HEK293T (cell line): ENCODE measurements at places on chromosomes 12 and 14.

- DNase-seq: no peak
Observed at GRCh38 chr12:5280086-5280485, 151.8 kb upstream of the NTF3 start.

- no peak for DNase-seq
Observed at GRCh38 chr12:104519190-104520019, 62.7 kb downstream of the CHST11 start.

DNA sequence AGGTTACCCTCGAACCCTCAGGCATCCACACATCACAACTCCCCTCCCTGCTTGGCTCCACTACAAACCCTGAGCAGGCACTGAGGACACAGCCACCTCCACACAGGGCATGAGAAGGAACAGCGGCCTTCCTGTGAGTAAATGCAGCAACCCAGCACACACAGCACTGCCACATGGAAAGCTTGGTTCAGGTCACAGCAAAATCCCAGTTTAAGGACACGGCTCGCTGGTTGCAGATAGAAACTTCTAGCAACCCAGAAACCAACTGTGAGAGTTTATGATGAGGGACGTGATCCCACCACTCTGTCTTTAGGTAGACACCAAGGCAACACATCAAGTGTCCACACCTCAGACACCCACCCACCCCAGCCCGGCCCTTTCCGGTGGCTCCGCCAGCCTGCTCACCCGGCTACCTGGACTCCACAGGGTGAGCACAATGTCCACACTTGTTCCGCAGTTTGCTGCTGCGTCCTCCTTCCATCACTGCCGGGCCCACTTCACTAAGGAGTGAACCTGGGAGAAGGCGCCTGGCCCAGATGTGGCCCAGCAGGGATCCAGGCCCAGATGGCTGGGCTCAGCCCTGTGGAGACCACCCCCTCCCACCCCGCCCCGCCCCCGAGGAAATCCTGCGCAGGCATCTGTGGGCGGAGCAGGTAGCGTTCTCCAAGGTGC, 13.2 kb downstream of the CDCA4 start:
- DNase-seq: no peak

DNA sequence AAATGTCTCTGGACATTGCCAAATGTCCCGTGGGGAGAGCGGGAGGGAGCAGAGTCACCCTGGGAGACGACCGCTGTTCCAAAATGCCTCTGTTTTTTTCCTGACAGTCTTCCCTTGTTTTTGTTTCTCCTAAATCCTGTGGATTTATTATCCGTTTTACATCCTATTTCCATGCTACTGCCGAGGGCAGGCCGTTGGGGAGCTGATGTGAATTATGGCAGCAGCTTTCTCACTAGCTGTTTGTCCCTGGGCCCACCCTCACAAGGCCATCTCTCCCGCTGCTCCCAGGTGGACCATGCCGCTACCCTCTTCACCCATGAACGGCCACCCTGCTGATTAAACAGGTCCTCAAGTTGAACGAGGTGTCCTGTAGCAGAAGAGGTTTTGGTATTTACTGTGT, 55.2 kb downstream of the FBXL14 start:
- no peak for DNase-seq

DNA sequence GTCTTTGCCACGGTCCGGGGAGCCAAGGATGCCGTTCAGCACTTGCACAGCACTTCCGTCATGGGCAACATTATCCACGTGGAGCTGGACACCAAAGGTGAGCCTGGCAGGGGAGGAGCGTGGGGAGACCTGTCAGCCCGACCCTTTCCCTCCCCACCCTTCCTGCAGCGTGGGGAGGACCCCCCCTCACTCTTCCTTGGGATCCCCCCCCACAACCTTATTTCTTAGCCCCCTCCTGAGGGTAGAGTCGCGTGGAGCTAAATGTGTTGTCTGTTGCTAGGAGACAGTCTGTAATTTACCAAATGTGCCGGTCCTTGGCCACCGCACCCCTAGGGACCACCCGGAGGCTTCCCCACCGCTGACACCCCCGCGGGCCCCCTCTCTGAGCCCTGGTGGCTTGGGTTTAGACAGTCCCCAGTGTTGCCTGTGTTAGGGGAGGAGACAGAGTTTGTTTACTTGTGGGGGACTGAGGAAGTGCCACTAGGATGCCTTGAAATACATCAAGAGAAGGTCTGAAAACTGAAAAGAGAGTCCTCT, 2.3 kb downstream of the SETD1B start:
- DNase-seq: no peak

- no peak for DNase-seq
Observed at GRCh38 chr14:93317210-93317874, 15.5 kb downstream of the BTBD7 start.

- no peak for DNase-seq
Observed at GRCh38 chr12:64269161-64269560, 47.1 kb upstream of the KICS2 start.

GRCh38 chr12:22250762-22251161, 83.7 kb downstream of the ST8SIA1 start:
- no peak for DNase-seq

DNA sequence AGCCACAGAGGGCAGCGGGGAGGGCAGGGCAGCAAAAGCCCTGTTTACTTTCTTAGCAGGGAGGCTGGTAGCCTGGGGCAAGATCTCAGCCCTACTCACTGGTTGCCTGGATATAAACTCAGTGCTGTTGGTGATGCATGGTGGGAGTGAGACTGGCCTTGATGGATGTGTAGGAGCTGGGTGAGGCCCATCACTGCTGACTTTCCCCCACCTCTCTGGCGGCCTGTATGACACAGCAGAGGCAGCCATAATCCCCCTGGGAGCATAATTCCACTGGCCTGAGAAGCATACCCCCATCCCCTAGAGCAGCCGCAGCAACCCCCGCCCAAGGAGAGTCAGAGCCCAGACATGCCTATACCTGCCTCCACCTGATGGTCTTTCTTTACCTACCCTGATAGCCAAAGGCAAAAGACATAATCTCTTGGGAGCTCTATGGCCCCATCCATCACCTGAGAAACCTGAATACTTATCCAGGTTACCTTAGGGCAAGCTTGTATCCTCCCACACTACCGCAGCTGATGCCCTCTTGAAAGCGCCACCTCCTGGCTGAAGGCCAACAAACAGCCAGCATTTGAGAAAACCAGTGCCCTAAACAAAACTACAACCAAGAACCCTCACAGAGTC, 59.3 kb downstream of the DNAI7 start:
- DNase-seq: no peak

DNA sequence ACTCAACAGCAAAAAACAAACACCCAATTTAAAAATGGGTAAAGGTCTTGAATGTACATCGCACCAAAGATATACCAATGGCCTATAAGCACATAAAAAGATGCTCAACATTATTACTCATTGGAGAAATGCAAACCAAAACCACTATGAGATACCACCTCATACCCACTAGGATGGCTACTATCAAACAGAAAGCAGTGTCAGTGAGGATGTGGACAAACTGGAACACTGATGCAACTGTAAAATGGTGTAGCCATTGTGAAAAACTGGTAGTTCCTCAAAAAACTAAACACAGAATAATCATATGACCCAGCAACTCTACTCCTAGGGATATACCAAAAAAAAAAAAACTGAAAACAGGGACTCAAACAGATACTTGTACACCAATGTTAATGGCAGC, 49.3 kb downstream of the CDK17 start:
- no peak for DNase-seq

DNA sequence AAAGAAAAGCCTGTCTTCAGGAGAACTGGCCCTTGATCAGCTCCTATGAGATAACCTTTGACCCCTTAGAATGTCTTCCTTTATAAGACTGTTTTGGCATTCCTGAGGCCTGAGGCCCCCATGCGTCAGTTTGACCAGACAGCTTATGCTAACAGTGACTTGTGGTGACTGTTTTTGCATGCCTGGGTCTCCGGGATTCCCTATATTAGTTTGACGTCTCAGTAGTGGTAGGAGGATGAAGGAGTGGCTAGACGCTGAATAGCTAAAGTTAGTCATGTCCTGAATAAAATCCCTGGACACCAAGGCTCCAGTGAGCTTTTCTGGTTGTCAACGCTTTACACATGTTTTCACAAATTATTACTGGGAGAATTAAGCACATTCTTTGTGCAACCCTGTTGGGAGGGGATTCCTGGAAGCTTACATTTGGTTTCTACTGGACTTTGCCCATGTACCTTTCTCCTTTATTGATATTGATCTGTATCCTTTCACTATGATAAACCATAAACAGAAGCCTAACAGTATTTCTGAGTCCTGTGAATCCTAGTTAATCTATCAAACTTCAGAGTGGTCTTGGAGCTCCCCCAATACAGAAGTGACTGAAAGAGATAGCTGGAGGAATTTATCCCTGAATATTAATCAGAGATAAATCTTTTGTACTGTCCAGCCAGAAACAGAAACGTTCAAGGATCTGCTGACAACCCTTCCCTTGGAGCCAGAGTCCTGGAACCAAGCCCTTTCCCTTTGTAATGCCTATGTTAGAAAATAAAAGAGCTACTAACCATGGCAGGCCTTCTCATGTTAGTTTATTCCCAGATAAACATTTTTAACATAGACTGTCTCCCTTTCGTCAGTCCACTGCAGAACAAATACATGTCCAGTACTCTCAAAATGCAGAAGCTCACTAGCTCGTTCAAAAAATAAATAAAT, 479.2 kb downstream of the RPS29 start:
- DNase-seq: no peak

DNA sequence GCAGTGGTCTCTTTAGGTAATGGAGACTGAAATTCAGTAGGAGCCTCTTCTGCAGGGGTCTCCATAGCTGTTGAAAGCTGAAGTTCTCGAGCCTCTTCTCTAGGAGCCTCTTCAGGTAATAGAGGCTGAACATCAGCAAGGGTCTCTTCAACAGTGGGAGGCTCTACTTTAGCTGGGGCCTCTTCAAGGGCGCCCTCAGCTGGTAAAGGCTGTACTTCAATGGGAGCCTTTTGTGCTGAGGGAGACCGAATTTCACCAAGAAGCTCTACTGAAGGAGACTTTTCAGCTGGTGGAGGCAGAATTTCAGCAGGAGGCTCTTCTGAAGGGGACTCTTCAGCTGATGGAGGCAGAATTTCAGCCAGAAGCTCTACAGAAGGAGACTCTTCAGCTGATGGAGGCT, 1.5 kb downstream of the FSCB start:
- peak; percentile 18 for DNase-seq

DNA sequence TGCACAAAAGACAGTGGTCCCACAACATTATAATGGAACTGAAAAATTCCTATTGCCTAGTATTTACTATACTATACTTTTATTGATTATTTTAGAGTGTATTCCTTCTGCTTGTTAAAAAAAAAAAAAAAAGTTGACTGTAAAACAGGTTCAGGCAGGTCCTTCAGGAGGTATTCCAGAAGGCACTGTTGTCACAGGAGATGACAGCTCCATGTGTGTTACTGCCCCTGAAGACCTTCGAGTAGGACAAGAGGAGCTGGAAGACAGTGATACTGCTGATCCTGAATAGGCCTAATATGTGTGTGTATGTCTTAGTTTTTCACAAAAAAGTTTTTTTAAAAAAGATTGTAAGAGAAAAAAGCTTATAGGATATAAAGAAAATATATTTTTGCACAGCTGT, 12.3 kb downstream of the UBE2N start:
- no peak for DNase-seq

DNA sequence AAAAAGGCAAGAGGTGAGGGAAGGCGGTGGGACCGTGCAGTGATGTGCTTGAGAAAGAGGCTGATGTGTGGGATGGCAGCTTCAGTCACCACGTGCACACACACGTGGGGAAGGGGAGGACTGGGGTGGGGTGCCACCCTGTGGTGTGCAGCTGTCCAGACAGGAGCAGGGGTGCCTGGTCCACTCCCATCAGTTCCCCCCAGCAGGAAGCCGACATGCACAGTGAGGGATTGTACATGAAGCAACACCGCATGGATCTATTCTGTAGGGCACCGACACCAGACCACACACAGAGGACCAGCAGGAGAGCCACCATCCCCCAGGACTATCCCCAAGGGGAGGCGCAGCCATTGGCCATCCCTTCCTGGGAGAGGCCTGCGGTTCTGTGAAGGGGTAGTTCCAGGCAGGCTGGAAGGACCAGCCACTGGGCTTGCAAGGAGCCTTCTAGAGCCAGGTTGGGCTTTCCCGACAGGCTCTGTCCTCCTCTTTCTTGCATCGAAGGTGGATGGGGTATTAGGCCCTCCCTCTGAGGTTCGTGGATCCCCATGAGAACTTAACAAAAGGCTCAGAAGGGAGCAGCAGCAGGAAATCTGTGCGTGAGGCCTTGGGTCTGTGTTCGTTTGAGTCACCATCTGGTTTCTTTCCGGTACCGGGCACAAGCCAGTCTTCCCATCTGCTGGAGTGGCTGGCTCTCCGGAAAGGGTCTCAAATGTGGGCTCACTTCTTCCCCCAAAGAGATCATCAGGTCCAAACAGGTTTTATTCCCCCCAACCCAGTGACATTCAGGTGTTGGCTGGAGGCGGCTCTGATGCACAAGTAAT, 59.8 kb downstream of the PLEKHG3 start:
- DNase-seq: no peak

DNA sequence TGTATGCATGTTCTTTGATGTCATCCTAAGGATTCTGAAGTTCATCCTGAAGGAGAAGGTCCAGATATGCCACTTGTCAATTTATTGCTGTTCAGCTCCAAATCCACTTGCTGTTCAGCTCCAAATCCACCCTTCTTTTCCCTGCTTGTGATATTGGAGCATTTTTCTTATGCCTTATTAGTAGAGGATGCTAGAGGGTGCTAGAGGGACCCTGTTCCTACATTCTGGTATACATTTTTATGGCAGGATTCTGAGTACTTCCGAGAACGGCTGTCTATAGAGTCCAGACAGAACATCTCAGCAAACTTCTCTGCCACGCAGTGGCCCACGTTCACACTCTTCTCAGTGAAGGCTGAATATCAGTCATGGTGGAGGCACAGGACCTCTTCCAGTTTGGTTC, 406.7 kb downstream of the NOVA1 start:
- DNase-seq: peak; percentile 13

GRCh38 chr12:105946493-105946901, 192.3 kb downstream of the NUAK1 start:
- no peak for DNase-seq

GRCh38 chr14:26835979-26836570, 238.2 kb upstream of the NOVA1 start:
- no peak for DNase-seq

- DNase-seq: no peak
Observed at GRCh38 chr12:111085096-111085495, 164.7 kb upstream of the MYL2 start.

DNA sequence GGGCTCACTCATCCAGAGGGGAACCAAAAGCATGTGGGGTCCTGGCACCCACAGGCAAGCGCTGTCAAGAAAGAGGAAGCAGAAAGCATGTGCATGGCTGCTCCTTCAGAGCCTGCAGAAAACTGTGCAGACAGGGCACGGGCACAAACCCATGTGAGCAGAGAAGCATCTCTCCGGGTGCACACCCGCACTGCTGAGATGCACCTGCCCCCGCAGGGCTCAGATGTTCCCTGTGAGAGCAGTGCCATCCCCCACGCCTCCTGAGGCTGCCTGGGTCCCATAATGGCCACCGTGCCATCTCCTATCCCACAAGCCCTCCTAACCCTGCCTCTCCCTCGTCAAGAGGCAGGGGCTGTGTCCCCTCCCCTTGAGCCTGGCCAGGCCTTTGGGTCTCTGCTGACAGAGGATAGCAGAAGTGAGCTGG, 32.3 kb upstream of the INF2 start:
- no peak for DNase-seq

GRCh38 chr12:107437954-107438353, 247.6 kb upstream of the PWP1 start:
- no peak for DNase-seq

GRCh38 chr12:26101763-26102162, 23.1 kb downstream of the BHLHE41 start:
- DNase-seq: no peak

GRCh38 chr12:130596241-130596640, 119.9 kb downstream of the RIMBP2 start:
- DNase-seq: no peak

- DNase-seq: no peak
Observed at GRCh38 chr12:92028441-92028709, 117.3 kb downstream of the BTG1 start.

GRCh38 chr12:46298261-46298660, 29.4 kb upstream of the SLC38A1 start:
- DNase-seq: no peak
